ENCODE measurements at places on chromosomes 5 and 9.

DNA sequence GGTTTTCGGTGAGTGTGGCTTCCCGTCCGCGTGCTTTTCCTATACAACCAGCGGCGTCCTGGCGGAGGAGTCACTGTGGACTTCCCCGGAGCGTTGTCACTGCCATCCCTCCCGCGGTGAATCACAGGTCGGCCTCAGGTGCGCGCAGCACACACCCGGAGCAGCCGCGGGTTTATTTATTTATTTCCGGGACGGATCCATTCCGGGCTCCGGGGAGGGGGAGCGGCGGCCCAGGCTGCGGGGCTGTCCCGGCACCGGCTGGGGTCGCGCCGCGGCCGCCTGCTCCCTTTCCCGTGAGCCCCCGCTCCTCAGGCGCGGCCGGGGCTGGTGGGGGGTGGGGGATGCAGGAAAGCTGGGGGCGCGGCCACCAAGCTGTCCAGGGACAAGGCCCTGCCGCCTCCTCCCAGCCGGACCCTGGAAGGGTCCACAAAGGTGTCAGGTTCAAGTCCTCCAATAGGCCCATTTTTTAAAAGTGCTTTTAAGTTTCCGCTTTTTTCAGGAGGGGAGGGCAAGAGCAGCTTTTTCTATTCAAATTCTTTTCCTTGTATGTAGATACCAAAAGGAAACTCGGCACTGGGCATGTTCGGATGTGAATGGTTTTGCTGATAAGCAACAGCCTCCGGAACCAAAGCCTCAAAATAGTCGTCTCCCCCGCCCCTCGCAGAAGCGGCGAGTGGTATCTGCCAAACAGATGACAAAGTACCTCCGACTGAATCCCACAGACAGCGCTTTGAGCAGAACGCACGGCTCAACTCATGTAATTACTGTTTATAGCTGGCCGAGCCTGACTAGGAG is 192.5 kb downstream of the CD180 start:
- DNase-seq = peak; percentile 95

- no peak for DNase-seq
These were observed 17.4 kb downstream of the FAM78A start for GRCh38 chr9:131258698-131259431.

DNA sequence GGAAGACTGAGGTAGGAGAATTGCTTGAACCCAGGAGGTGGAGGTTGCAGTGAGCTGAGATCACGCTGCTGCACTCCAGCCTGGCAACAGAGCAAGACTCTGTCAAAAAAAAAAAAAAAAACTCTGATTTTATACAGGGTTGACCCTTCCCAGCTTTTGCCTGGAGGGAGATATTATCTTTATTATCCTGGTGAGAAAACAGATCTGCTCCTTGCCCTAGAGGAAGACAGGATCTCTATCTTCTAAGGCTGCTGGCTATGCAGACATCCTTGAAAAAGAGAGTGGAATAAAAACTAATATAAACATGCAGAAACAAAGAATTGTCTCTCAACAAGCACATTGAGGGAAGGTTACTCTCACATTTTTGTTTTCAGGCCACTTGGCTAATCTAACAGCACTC is 1503.4 kb upstream of the WWC1 start:
- no peak for DNase-seq

DNA sequence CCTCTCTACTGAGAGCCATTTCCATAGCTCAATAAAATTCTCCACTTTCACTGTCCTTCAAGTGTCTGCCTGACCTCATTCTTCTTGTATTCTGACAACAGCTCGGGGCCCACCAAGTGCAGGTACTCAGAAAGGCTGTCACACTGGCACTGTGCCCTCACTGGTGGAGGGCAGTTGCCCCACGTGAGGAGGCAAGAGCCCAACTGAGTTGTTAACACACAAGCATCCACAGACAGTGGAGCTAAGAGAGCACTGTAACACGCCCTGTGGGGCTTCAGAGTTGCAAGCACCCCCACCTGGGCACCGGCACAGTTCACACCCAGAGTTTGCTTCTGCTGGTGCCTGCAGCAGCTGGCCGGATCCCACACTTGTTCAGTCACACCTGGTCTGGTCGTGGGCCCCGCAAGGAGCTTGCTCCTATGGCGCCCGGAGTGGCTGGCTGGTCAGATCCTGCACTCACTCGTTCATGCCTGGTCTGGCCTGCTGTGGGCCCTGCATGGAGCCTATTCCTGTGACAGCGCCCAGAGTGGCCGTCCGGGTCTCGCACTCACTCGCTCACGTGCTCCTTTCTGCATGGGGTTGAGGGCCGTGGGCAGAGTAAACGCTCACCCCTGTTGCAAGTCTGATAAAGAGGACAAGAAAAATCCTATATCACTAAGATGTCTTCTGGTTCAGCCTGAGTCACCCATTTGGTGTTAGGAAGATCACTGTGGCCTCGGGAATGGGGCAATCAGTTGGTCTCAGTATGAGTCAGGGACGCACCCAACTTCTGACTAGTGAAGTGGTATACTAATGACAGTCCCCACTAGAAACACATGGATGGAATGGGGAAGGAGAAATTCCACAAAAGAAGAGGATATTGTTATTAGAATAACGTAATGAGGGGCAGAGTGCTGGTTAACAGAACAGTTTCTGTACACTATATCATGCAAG is 87.0 kb upstream of the CCNH start:
- no peak for DNase-seq

- DNase-seq = peak; percentile 83
These were observed 125.3 kb upstream of the ABCA1 start for GRCh38 chr9:105053209-105053652.

DNA sequence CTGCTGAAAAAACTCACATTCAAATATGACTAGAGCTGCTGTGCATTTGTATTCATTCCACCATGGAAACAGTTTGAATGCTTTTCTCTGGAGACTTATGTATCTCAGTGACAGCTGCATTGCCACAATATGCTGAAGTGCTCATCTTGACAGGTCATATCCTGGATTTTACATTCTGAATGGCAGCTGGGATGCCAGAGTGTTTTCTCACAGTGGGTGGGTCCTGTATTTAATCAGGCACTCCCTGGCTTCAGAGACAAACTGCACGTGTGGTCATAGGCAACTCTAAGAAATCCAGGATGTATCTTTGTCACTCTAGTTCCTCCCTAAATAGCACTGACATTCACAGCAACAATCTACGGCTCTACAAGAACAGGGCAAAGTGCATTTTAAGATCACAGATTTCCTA is 75.6 kb downstream of the ST8SIA4 start:
- peak; percentile 23 for DNase-seq

DNA sequence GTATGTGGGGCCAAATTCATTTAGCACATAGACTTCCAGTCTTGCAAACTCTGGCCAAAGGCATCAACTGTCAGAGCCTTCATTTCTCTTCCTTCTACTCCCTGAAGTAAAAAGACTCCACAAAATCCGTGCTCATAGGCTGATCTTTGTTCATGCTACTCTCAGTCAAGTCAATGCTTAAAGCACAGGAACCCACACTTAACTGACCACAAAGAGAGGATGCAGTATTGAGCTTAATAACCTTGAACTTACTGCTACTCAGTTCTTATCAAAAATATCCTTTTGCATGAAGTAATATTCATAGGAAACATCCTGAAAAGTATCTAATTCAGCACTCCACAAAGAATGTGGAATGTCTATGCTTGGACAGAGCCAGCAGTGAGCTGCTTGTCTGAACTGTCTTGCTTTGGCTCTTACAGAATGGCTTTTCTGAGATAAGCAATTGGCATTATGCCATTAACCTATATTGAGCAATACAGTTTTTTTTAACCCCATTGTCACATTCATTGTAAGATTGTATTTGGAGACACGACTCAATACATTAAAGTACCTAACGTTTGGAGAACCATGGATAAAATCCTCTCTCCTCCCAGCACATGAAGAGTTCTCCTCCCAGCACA is 21.7 kb downstream of the LPAR1 start:
- no peak for DNase-seq

DNA sequence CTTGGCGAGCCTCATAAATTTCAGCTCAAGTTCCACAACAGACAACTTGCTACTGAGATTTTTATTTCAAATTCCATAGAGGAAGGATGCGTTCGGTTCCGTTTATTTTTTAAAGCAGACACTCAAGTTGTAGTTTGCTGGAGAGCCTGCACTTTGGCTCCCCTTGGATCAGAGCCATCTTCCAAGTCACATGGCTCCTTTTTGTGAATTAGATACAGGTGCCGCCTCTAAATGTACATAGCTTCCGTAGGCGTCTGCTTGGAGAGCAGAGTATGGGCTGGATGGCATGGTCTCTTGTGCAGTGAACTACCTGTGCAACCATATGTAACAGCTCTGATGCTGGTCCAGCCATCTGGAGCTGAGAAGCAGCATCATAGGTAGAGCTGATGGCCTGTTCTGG is 73.9 kb upstream of the WWC1 start:
- no peak for DNase-seq

GRCh38 chr9:112535811-112536210 is 49.2 kb downstream of the KIAA1958 start:
- no peak for DNase-seq

- no peak for DNase-seq
These were observed 72.1 kb upstream of the HSPA9 start for GRCh38 chr5:138647261-138647788.

DNA sequence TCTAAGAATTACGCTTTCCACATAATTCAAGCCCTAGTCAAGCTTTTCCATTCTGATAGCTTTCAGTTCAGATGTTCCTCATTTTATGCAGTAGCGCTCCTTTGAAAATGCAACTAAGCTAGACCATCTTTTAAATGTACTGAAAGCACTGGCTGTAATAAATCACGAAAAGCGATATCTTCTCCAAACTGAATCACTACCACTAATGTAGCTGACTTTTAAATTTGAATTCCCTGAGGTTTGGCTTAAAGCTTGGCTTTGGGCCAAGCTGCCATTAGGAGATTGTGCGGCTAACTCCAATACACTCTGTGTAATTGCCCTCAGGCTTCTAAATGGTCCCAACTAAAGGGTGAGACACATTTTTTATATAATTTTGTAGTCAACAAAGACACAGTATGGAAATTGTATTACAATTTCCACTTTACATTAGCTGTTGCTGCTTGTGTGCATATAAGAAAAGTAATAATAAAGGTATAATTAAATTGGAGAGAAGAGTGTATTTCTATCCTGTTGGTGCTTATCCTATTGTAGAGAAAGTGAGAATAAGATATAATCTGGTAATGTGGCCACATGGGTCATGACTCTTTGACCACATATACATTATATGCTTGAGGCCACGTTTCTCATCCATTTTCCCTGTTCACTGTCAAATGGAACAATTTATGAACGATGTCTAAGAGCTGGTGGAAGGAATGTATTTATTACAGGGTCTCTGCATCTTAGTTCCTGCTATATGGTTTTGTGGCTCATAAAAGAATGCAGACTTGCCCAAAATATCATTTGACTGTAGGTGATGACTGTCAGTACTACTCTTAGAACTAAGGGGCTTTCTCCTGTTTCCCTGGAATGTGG is 118.7 kb upstream of the TAF11L2 start:
- DNase-seq = no peak

- no peak for DNase-seq
These were observed 34.4 kb upstream of the MRPS30 start for GRCh38 chr5:44774279-44774880.

DNA sequence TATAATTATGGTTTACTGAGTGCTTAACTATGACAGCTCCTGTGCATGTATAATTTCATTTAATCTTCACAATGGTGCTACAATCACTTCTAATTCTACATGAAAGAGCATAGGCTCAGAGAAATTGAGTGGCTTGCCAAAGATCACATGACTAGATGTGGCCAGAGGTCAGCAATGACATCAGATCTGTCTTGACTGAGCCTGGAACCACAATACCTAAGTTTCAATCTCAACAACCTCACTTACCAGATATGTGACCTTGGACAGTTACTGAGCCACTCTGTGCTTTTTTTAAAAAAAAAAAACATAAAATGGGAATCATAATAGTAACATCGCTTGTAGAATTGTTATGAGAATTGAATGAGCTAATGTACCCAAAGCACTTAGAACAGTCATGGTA is 130.7 kb downstream of the TRIM32 start:
- DNase-seq = no peak

DNA sequence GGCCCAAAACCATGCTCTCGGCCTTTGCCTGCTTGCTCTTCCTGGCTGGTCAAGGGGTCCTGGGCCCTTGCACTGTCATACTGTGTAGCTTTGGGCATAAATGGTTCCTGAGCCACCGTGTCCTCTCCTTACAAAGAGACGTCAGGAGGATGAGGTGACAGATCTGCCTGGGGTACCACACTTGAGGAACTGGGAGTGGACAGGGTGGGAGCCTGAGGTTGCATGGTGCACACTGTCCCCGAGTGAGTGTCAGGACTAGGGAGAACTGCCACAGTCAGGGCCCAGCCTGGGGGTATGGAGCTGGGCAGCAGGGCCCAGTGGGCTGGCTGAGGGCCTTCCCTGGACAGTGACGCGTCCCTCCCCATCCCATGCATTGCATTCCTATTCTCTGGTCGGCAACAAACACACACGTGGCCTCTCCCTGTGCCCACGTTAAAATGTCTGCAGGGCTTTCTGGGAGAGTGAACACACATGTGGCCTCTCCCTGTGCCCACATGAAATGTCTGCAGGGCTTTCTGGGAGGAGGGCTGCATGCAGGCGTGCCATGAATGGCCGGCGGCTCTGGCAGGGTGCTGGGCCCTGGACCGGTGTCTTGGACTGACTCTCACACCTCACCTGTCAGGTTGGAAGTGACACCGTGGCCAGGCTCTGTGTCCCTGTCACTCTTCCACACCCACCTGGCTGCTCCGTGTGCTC is 122.1 kb upstream of the COL5A1 start:
- no peak for DNase-seq

GRCh38 chr9:28922891-28923290 is 1349.6 kb upstream of the C9orf72 start:
- no peak for DNase-seq

GRCh38 chr5:96962540-96962991 is 26.7 kb downstream of the LNPEP start:
- DNase-seq = no peak

- peak; percentile 13 for DNase-seq
These were observed 1057.7 kb upstream of the DMAC1 start for GRCh38 chr9:8857068-8857925.

GRCh38 chr9:132457504-132458236 is 47.7 kb downstream of the CFAP77 start:
- DNase-seq = no peak

DNA sequence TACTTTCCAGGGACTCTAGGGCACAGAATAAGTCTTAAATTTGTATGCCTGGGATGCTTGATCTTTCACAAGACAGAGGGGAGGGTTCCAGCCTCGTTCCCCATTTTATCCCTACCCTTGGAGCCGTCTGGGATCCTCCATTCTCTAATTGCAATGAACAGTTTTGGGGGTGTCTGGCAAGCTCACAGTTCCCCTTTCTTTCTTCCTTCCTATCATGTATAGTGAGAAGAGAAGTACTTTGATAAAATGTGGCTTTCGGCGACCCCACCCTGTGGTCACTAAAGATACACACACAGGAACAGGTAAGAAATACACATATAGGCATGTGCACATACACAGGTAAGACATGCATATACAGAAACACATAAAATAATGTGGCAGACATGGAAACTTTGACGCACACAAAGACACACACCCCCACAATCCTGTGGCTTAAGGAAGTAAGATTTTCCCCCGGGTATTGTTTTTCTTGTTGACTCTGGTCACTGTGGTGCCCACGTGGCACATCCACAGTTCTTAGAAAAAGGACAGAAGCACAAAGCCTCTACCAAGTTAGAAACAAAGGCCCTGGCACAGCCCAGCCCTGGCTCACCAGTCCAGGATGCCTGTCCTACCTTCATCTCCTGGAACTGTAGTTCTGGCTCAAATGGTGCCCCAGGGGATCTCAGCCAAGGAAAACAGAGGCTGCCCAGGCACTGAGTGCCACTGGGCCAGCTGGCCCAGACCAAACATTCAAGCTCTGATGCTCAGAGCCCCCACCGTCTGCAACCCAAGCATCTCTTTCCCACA is 6.3 kb upstream of the SMU1 start:
- peak; percentile 51 for DNase-seq

- no peak for DNase-seq
These were observed 3.2 kb upstream of the PRR7 start for GRCh38 chr5:177443144-177443983.
